ENCODE measurements at places on chromosomes 11 and 22. TPM values are rescaled to one million over a fixed set of nuclear protein-coding genes. Genes with fewer than 3 reads are reported as not detected.

Gene OR52E8
- total RNA-seq, result not detected

Gene RIC3
- not detected for total RNA-seq

Gene MUC2
- not detected for total RNA-seq

Gene MTMR2
- total RNA-seq, result 45.6 TPM

Gene DNAJB13
- total RNA-seq, result not detected

Gene BIK
- not detected for total RNA-seq

Gene C11orf65
- total RNA-seq, result 1.1 TPM
